ENCODE measurements at places on chromosomes 12 and 14.

DNA sequence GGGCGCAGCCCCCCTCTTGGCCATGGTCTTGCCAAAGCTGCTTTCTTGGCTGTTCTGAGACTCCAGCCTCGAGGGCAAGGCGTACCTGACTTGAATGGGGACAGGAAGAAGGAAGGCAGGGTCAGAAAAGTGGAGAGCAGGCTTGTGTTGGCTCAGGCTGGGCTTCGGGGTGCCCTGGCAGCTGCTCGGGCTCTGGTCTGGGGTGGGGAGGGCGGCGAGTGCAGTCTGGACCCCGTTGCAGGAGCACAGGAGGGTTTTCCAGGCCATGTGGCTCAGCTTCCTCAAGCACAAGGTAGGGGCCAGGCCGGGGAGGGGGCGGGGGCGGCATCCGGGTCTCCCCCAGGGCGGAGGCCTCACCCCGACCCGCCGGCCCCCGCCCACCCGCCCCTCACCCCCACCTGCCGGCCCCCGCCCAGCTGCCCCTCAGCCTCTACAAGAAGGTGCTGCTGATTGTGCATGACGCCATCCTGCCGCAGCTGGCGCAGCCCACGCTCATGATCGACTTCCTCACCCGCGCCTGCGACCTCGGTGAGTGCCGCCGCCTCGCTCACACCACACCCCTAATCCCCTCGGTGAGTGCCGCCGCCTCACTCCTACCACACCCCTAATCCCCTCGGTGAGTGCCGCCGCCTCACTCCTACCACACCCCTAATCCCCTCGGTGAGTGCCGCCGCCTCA lies 4.2 kb downstream of the NOC4L start:
- no peak for DNase-seq

GRCh38 chr12:47419497-47419896 lies 286.3 kb downstream of the RPAP3 start:
- DNase-seq: no peak

GRCh38 chr12:131507094-131507493 lies 203.8 kb upstream of the SFSWAP start:
- DNase-seq: no peak

GRCh38 chr14:61461808-61462275 lies 140.5 kb downstream of the PRKCH start:
- no peak for DNase-seq

GRCh38 chr14:91834571-91834970 lies 32.8 kb downstream of the TC2N start:
- no peak for DNase-seq
